ENCODE measurements at places on chromosomes 2 and 18.
A peak's percentile ranks its signal among the peaks of the same experiment; 100 is the strongest.

- no peaks in the 10 kb centered on the region for H3K36me3 ChIP-seq
- no peak overlapping the region for H3K4me3 ChIP-seq
- H3K27me3 ChIP-seq = no peaks in the 10 kb centered on the region
Measured at GRCh38 chr2:237879991-237880560, 20.7 kb downstream of the RAMP1 start.

DNA sequence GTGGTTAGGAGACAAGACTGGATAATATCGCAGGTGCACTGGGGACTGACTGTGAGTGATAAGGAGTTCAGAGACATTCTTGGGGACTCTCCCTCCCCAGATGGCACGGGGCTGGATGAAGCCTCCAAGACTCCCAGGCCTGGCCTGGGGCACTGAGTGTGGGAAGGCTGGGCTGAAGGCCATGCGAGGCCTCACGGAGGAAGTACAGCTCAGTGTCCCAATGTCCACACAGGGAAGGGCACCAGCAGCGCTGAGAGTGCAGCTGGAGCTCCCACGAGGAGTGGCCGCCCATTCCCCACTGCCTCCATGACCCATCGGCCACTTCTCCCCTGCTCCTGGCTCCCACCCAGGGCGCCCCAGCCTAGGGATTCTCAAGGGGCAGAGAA, 6.5 kb downstream of the MFSD2B start:
- H3K27me3 ChIP-seq = no peaks in the 10 kb centered on the region
- no peaks in the 10 kb centered on the region for H3K4me1 ChIP-seq
- H3K36me3 ChIP-seq = no peaks in the 10 kb centered on the region
- no peak for DNase-seq
- no peak overlapping the region for H3K4me3 ChIP-seq

- H3K27ac ChIP-seq = peak overlapping the region; percentile 45
- H3K27me3 ChIP-seq = no peaks in the 10 kb centered on the region
- no peaks in the 10 kb centered on the region for H3K4me1 ChIP-seq
- DNase-seq = peak; percentile 44
Measured at GRCh38 chr2:25822190-25823117, 55.8 kb downstream of the ASXL2 start.

- H3K4me1 ChIP-seq = peaks cover 10% of the 10 kb centered on the region
- H3K27ac ChIP-seq = no peak overlapping the region
- H3K4me3 ChIP-seq = no peak overlapping the region
- no peak for DNase-seq
Measured at GRCh38 chr2:241565411-241565810, 6.9 kb downstream of the BOK start.

DNA sequence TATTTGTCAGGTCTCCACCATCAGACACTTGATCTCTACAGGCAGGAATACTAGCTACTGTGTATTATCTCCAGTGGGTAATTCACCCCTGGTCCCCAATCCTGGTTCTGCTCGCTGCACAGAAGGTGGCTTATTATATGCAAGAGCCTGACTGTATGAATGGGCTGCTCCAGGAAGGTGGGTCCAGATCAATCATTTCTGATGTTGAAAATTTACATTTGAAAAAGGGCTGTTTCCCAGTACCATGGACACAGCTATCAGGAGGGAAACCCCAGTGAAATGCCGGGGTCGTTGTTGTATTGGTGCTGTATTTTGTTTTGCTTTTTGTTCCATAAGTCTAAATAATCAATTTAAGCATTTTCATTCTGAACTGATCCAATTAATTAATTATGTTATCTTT, 367.6 kb downstream of the RND3 start:
- no peaks in the 10 kb centered on the region for H3K27me3 ChIP-seq
- no peak for DNase-seq
- no peak overlapping the region for H3K27ac ChIP-seq

GRCh38 chr18:32333781-32334180, 136.9 kb downstream of the GAREM1 start:
- DNase-seq = no peak
- no peaks in the 10 kb centered on the region for H3K27me3 ChIP-seq
- no peaks in the 10 kb centered on the region for H3K36me3 ChIP-seq
- H3K27ac ChIP-seq = no peak overlapping the region
- H3K4me1 ChIP-seq = peaks cover 8% of the 10 kb centered on the region

Measured in thyroid gland (tissue), 4 donors.